ENCODE measurements at places on chromosomes 3 and 15.

DNA sequence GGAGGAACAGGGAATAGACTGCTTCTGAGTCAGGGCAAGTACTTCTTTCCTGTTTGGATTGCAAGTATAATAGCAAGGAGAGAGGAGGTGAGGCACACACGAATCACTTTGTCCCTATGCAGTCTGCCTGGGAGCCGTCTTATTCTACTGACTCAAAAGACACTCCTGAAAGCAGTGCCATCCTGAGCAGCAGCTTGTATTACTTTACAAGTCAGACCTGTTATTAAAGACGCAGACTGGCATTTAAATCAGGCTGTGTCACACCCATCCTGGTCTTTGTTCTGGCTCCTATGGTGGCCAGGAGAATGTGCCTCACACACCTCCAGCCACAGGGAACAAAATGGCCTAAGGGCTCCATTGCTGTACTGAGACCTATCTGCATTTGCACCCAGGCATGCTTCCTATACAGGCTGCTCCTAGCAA lies 17.9 kb upstream of the SQOR start:
- no peak for DNase-seq

DNA sequence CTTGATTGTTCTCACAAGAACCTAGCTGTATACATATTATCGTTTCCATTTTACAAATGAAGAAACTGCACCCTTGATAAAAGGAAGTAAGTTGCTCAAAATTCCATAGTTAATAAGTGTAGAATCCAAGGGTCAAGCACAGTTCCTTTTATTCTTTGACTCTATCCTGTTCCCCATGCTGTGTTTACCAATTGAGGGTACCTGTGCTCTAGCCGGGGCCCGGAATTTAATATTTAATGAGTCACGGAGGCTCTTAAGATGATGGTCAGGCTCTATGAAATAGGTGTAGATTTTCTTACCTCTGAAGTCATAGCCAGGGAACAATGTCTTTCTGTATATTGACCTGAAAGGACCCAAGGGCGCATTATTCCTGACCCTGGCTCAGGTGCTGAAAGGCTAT lies 65.2 kb downstream of the LPP start:
- DNase-seq, result no peak

DNA sequence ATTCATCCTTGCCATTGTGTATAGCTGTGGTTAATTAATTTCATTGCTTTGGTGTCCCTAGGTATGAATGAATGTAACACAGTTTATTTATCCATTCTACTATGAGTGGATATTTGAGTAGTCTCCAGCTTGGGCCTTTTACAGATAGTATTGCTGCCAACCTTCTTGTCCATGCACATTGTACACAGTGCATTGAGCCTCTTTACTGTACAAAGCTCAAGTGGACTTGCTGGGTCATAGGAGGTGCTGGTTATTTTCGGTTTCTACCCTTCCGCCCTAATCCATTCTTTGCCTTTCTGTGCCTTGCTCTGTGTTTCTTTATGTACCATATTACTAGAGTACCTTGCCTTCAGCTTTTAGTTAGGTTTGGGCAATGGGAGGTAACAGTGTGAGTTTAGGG lies 60.7 kb downstream of the DUT start:
- no peak for DNase-seq

- no peak for DNase-seq
Observed at GRCh38 chr3:152945556-152945955, 110.6 kb downstream of the P2RY1 start.

DNA sequence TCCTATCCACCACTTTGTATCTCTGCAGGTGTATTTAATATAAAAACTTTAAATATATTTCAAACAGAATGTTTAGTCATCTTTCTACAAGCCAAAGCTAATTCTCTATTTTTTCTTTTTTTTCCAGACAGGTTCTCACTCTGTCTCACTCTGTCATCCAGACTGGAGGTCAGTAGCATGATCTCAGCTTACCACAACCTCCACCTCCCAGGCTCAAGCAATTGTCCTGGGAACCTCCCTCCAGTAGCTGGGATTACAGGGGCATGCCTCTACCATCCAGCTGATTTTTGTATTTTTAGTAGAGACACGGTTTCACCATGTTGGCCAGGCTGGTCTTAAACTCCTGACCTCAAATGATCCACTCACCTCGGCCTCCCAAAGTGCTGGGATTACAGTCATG lies 202.6 kb downstream of the VGLL3 start:
- no peak for DNase-seq
